A549 treated with CpdA at 1 μM for 4 hours (cell line): ENCODE measurements at places on chromosomes 4 and X. TPM values are rescaled to one million over a fixed set of nuclear protein-coding genes. Genes with fewer than 3 reads are reported as not detected.

IL15 gene
- 9.5 to 11.2 TPM (median 10.1 TPM) in 5 replicates for total RNA-seq

PPP1R2C gene
- total RNA-seq: not detected in 5 replicates

MAGEE2 gene
- total RNA-seq: not detected in 5 replicates

PDCL2 gene
- total RNA-seq: not detected in 5 replicates

ASB9 gene
- total RNA-seq: 20.0 to 27.1 TPM (median 21.0 TPM) in 5 replicates

PRDM5 gene
- 3.3 to 4.9 TPM (median 4.5 TPM) in 5 replicates for total RNA-seq

IL21 gene
- total RNA-seq: not detected in 5 replicates

LUZP4 gene
- total RNA-seq: not detected in 5 replicates

LRCH2 gene
- 0.04 to 0.05 TPM in 2 of 5 replicates, not detected in the others for total RNA-seq

VSIG4 gene
- total RNA-seq: not detected in 5 replicates

SPANXC gene
- total RNA-seq: 0.71 to 1.4 TPM (median 1.0 TPM) in 4 of 5 replicates, not detected in the other

SHROOM3 gene
- 2.9 to 4.5 TPM (median 4.4 TPM) in 5 replicates for total RNA-seq

GAGE2A gene
- not detected in 5 replicates for total RNA-seq

STBD1 gene
- 5.7 to 7.3 TPM (median 6.6 TPM) in 5 replicates for total RNA-seq

TMPRSS11F gene
- not detected in 5 replicates for total RNA-seq

RXFP1 gene
- total RNA-seq: not detected in 5 replicates

ADH4 gene
- not detected in 5 replicates for total RNA-seq

XK gene
- total RNA-seq: 0.31 to 0.40 TPM (median 0.37 TPM) in 5 replicates

PWWP3B gene
- not detected in 5 replicates for total RNA-seq

ZAR1 gene
- total RNA-seq: 0.09 to 0.10 TPM in 2 of 5 replicates, not detected in the others

P2RY8 gene
- 0.01 to 0.03 TPM in 2 of 5 replicates, not detected in the others for total RNA-seq

GAB3 gene
- 0.27 to 0.45 TPM (median 0.41 TPM) in 5 replicates for total RNA-seq

BANK1 gene
- total RNA-seq: 0.58 to 1.1 TPM (median 0.80 TPM) in 5 replicates

CCKAR gene
- not detected in 5 replicates for total RNA-seq

LARP1B gene
- 11.0 to 17.7 TPM (median 12.1 TPM) in 5 replicates for total RNA-seq

FAM184B gene
- 0.02 to 0.06 TPM (median 0.03 TPM) in 4 of 5 replicates, not detected in the other for total RNA-seq

TRIM75 gene
- total RNA-seq: not detected in 5 replicates

CXCL6 gene
- total RNA-seq: not detected in 5 replicates

SAGE1 gene
- total RNA-seq: 0.02 to 0.07 TPM (median 0.05 TPM) in 3 of 5 replicates, not detected in the others

POLA1 gene
- total RNA-seq: 11.7 to 12.9 TPM (median 12.4 TPM) in 5 replicates

CFAP47 gene
- total RNA-seq: not detected in 5 replicates

GRK4 gene
- 0.76 to 1.8 TPM (median 1.3 TPM) in 5 replicates for total RNA-seq

SPACA5 gene
- not detected in 5 replicates for total RNA-seq

C4orf50 gene
- total RNA-seq: not detected in 5 replicates

NIPAL1 gene
- 0.78 to 1.2 TPM (median 0.85 TPM) in 5 replicates for total RNA-seq

CT47A1 gene
- not detected in 5 replicates for total RNA-seq

SLC49A3 gene
- 0.10 to 0.42 TPM (median 0.20 TPM) in 5 replicates for total RNA-seq

ITGB1BP2 gene
- total RNA-seq: 0.87 to 1.2 TPM (median 1.0 TPM) in 5 replicates

SLC9A6 gene
- 6.7 to 8.9 TPM (median 8.3 TPM) in 5 replicates for total RNA-seq

CENPVL2 gene
- not detected in 5 replicates for total RNA-seq

FAM236D gene
- total RNA-seq: not detected in 5 replicates

PROM1 gene
- total RNA-seq: 0.03 to 0.18 TPM (median 0.07 TPM) in 4 of 5 replicates, not detected in the other

CLTRN gene
- 0.70 to 1.5 TPM (median 0.77 TPM) in 5 replicates for total RNA-seq

CXCL3 gene
- total RNA-seq: 5.1 to 7.5 TPM (median 6.5 TPM) in 5 replicates

ANKRD37 gene
- total RNA-seq: 1.4 to 4.6 TPM (median 3.4 TPM) in 5 replicates

TREX2 gene
- 0.78 to 2.2 TPM (median 1.6 TPM) in 5 replicates for total RNA-seq

RNF150 gene
- total RNA-seq: 0.19 to 0.49 TPM (median 0.31 TPM) in 5 replicates
